Psoas muscle (tissue), 8 donors: ENCODE measurements at places on chromosomes 6 and 20.

GRCh38 chr6:17032988-17033634 lies 68.7 kb upstream of the STMND1 start:
- peak; percentile 61 for DNase-seq
- H3K27me3 ChIP-seq = peaks cover 22% of the 10 kb centered on the region
- H3K4me3 ChIP-seq = peak overlapping the region; percentile 8
- no peaks in the 10 kb centered on the region for H3K36me3 ChIP-seq
- H3K27ac ChIP-seq = no peak overlapping the region

GRCh38 chr6:13025893-13026499 lies 302.3 kb downstream of the TBC1D7 start:
- no peaks in the 10 kb centered on the region for H3K36me3 ChIP-seq
- no peaks in the 10 kb centered on the region for H3K27me3 ChIP-seq
- DNase-seq = no peak
- no peak overlapping the region for H3K4me3 ChIP-seq
- H3K4me1 ChIP-seq = no peaks in the 10 kb centered on the region
- H3K27ac ChIP-seq = no peak overlapping the region

GRCh38 chr6:165659945-165660856 lies 2.8 kb downstream of the PDE10A start:
- peak overlapping the region; percentile 16 for H3K27ac ChIP-seq
- DNase-seq = peak; percentile 25
- H3K36me3 ChIP-seq = no peaks in the 10 kb centered on the region
- peaks cover 12% of the 10 kb centered on the region for H3K4me1 ChIP-seq
- H3K27me3 ChIP-seq = peaks cover 56% of the 10 kb centered on the region

DNA sequence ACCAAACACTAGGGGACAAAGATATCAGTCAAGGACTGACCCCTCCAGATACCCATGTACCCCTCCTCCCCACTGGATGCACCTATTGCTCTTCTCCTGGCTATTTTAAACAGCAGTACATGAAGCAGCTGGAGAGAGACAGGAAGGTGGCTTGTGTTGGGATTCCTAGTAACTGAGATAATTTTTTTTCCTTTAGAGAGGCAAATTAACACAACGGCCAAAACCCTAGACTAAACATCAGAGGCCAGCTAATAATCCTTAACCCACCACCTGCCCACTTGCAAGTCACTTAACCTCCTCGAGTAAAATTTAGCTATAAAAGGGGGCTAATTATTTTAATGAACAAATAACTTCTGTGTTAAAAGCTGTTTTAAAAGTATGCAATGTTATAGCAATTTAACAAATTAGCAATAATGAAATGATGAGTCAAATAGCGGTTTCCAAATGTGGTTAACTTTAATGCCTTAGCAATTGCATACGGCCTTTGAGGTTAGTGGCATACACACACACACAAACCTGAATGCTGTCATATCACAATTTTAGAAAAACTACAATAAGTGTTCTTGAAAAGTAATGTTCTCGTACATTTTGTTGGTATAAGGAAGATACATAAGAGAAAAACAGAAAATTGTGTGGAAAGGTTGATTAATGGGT lies 151.7 kb downstream of the FRK start:
- H3K4me1 ChIP-seq = no peaks in the 10 kb centered on the region
- DNase-seq = no peak
- no peaks in the 10 kb centered on the region for H3K36me3 ChIP-seq
- no peak overlapping the region for H3K27ac ChIP-seq

GRCh38 chr6:75331151-75331550 lies 46.6 kb upstream of the TMEM30A start:
- H3K4me1 ChIP-seq = peaks cover 22% of the 10 kb centered on the region
- H3K27me3 ChIP-seq = no peaks in the 10 kb centered on the region
- H3K4me3 ChIP-seq = no peak overlapping the region
- H3K27ac ChIP-seq = no peak overlapping the region
- no peaks in the 10 kb centered on the region for H3K36me3 ChIP-seq

GRCh38 chr20:63977739-63978276 lies 1.6 kb downstream of the SAMD10 start:
- H3K4me3 ChIP-seq = no peak overlapping the region
- peaks cover 19% of the 10 kb centered on the region for H3K4me1 ChIP-seq
- H3K27ac ChIP-seq = no peak overlapping the region
- no peak for DNase-seq

- peaks cover 3% of the 10 kb centered on the region for H3K4me1 ChIP-seq
- no peak overlapping the region for H3K4me3 ChIP-seq
- no peaks in the 10 kb centered on the region for H3K27me3 ChIP-seq
- H3K27ac ChIP-seq = no peak overlapping the region
Observed at GRCh38 chr6:3304500-3305215, 45.9 kb downstream of the PSMG4 start.

DNA sequence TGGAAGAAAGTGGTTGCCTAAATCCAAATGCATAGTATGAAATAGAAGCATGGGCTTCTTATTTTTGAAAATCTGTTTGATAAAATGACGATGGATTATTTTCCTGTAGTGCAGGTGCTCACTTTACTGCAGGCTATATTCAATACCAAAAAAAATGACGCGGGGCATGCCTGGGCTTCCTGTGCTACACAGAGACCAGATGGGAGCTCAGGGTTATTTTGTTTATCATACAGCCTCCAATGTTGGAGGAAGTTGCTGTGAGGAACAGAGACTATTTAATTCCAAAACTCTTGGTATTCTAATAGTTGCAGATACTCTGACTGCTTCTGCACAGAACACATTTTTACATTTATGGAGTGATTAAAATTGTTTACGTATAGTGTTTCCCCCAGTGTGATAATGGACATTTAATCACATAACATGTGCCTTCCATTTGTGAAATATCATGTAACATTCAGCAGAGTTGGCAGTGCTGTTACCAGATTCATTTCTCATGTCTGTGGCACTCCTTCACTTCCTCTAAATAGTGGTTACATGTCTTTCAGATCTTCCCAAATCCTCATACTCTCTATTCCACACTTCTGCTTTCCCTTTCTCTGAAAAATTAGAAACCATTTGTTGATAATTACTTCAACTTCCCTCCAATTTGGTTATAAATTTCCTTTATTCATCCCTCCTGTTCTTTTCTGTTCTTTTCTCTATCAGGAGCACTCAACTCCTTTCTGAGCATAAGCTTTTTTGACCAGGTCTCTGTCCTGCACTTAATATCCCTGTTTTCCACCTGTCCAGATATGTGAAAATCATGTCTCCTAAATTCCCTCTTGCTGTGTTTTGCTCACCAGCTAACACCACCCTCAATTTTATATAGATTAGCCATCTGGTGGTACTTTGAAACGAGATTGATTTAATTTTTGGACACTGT lies 121.6 kb downstream of the ADGRB3 start:
- no peak overlapping the region for H3K27ac ChIP-seq
- no peak for DNase-seq
- no peaks in the 10 kb centered on the region for H3K4me1 ChIP-seq
- no peak overlapping the region for H3K4me3 ChIP-seq
- no peaks in the 10 kb centered on the region for H3K27me3 ChIP-seq
- H3K36me3 ChIP-seq = no peaks in the 10 kb centered on the region

DNA sequence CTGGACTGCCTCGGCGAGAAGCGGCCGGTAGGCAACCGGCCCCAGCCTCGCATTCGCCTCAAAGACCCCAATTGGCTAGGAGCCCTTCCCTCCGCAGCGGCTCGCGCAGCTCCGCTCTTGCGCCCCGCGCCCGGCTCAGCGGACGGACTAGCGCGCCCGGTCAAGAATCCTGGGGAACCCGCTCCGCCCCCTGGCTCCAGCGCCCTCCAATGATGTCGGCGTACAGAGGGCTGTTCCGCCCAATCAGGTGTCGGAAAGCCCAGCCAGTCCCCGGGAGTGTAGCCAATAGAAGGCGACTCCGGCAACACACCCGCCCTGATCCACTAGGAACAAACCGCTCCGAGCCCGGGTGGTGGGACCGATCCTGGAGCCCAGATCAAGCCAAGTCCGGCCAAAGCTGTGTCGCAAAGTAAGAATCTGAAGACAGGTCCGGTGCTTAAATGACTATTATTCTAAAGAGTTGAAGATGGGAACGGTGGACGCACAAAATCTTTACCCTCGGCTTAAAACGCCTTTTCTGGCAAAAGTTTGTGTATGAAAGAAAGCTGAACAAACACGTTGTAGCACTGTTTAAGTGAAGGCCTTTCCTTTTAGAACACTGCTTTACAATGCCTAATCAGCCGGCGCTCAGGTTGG lies 132.2 kb downstream of the OGFRL1 start:
- no peaks in the 10 kb centered on the region for H3K27me3 ChIP-seq
- H3K4me1 ChIP-seq = peaks cover 18% of the 10 kb centered on the region
- peak overlapping the region; percentile 92 for H3K4me3 ChIP-seq
- H3K27ac ChIP-seq = peak overlapping the region; percentile 95

DNA sequence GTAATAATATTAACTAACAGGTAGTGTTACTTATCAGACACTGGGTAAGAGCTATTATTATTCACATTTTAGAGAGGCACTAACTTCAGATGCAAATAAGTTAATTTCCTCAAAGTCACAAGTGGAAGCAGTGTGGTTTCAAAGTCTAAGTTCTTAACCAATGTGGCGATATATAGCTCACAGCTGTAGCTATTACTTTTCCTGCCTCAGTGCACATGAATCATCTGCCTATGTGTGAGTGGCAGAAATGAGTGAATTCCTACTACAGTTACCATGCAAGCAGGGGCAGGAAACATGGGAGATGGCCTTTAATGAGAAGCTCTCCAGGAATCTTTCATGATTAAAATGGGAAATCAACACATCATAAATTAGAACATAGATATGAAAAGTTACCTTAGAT lies 126.2 kb upstream of the EYA4 start:
- no peaks in the 10 kb centered on the region for H3K27me3 ChIP-seq
- H3K4me3 ChIP-seq = no peak overlapping the region
- no peaks in the 10 kb centered on the region for H3K36me3 ChIP-seq
- no peak for DNase-seq
- H3K4me1 ChIP-seq = peaks cover 8% of the 10 kb centered on the region

- DNase-seq = no peak
- no peaks in the 10 kb centered on the region for H3K27me3 ChIP-seq
- no peaks in the 10 kb centered on the region for H3K4me1 ChIP-seq
- no peak overlapping the region for H3K4me3 ChIP-seq
Observed at GRCh38 chr6:22003287-22003686, 293.5 kb downstream of the PRL start.

- no peak overlapping the region for H3K27ac ChIP-seq
- H3K27me3 ChIP-seq = no peaks in the 10 kb centered on the region
- DNase-seq = no peak
Observed at GRCh38 chr20:43700627-43701026, 26.2 kb downstream of the GTSF1L start.

- H3K4me1 ChIP-seq = peaks cover 85% of the 10 kb centered on the region
- peak overlapping the region; percentile 91 for H3K27ac ChIP-seq
- H3K4me3 ChIP-seq = peak overlapping the region; percentile 13
Observed at GRCh38 chr6:3746119-3746691, 5.3 kb downstream of the PXDC1 start.

- no peak for DNase-seq
- no peaks in the 10 kb centered on the region for H3K27me3 ChIP-seq
- H3K4me1 ChIP-seq = no peaks in the 10 kb centered on the region
- H3K4me3 ChIP-seq = no peak overlapping the region
- no peaks in the 10 kb centered on the region for H3K36me3 ChIP-seq
- H3K27ac ChIP-seq = no peak overlapping the region
Observed at GRCh38 chr20:6466075-6466810, 301.2 kb upstream of the BMP2 start.

- H3K27ac ChIP-seq = no peak overlapping the region
- DNase-seq = no peak
- peaks cover 28% of the 10 kb centered on the region for H3K4me1 ChIP-seq
- no peaks in the 10 kb centered on the region for H3K36me3 ChIP-seq
Observed at GRCh38 chr6:3844097-3844463, 5.1 kb upstream of the FAM50B start.

GRCh38 chr20:54151075-54151439 lies 22.7 kb downstream of the CYP24A1 start:
- no peak overlapping the region for H3K27ac ChIP-seq
- no peak overlapping the region for H3K4me3 ChIP-seq
- H3K36me3 ChIP-seq = no peaks in the 10 kb centered on the region
- no peak for DNase-seq
- no peaks in the 10 kb centered on the region for H3K27me3 ChIP-seq
- H3K4me1 ChIP-seq = no peaks in the 10 kb centered on the region

GRCh38 chr6:5729813-5730517 lies 276.8 kb downstream of the NRN1 start:
- H3K4me1 ChIP-seq = peaks cover 5% of the 10 kb centered on the region
- no peak overlapping the region for H3K27ac ChIP-seq
- no peak overlapping the region for H3K4me3 ChIP-seq
- no peak for DNase-seq
- no peaks in the 10 kb centered on the region for H3K36me3 ChIP-seq

- H3K36me3 ChIP-seq = no peaks in the 10 kb centered on the region
- no peak overlapping the region for H3K4me3 ChIP-seq
- H3K4me1 ChIP-seq = no peaks in the 10 kb centered on the region
- no peaks in the 10 kb centered on the region for H3K27me3 ChIP-seq
Observed at GRCh38 chr20:23519556-23519955, 28.6 kb downstream of the CST8 start.

GRCh38 chr20:62878244-62879038 lies 16.8 kb upstream of the TCFL5 start:
- peaks cover 16% of the 10 kb centered on the region for H3K4me1 ChIP-seq
- no peak overlapping the region for H3K4me3 ChIP-seq
- peaks cover 7% of the 10 kb centered on the region for H3K36me3 ChIP-seq
- H3K27ac ChIP-seq = no peak overlapping the region
- no peaks in the 10 kb centered on the region for H3K27me3 ChIP-seq

GRCh38 chr20:44745598-44746366 lies at the start of gene KCNK15:
Gene KCNK15 (plus strand): TSS chr20:44745865. CDS start chr20:44745911, 46 bp downstream.
- no peaks in the 10 kb centered on the region for H3K36me3 ChIP-seq
- H3K4me3 ChIP-seq = peak within 1 kb of the TSS; percentile 72
- DNase-seq = peak; percentile 66
- H3K27me3 ChIP-seq = no peaks in the 10 kb centered on the region
- peaks cover 11% of the 10 kb centered on the region for H3K4me1 ChIP-seq

- H3K4me3 ChIP-seq = no peak overlapping the region
- no peaks in the 10 kb centered on the region for H3K36me3 ChIP-seq
- peaks cover 36% of the 10 kb centered on the region for H3K4me1 ChIP-seq
- H3K27me3 ChIP-seq = no peaks in the 10 kb centered on the region
Observed at GRCh38 chr6:130931683-130932082, 104.5 kb downstream of the SMLR1 start.

- no peak for DNase-seq
- no peaks in the 10 kb centered on the region for H3K36me3 ChIP-seq
- H3K4me1 ChIP-seq = no peaks in the 10 kb centered on the region
- no peak overlapping the region for H3K27ac ChIP-seq
- H3K27me3 ChIP-seq = no peaks in the 10 kb centered on the region
- no peak overlapping the region for H3K4me3 ChIP-seq
Observed at GRCh38 chr20:15593081-15593480, 980.2 kb downstream of the KIF16B start.

DNA sequence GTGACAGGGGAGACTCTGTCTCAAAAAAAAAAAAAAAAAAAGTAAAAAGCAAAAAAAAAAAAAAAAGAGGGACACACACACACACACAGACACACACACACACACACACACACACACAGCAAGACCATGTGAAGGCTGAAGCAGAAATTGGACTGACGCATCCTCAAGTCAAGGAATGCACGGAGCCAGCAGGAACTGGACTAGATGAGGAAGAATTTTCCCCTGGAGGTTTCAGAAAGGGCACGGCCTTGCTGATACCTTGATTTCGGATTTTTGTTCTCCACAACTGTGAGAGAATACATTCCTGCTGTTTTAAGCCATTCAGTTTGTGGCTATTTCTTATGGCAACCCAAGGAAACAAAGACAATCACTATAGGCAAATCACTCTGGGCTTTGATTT lies 176.9 kb upstream of the SALL4 start:
- H3K27ac ChIP-seq = no peak overlapping the region
- H3K36me3 ChIP-seq = no peaks in the 10 kb centered on the region
- no peak for DNase-seq
